ENCODE measurements at places on chromosomes 13 and 19.

DNA sequence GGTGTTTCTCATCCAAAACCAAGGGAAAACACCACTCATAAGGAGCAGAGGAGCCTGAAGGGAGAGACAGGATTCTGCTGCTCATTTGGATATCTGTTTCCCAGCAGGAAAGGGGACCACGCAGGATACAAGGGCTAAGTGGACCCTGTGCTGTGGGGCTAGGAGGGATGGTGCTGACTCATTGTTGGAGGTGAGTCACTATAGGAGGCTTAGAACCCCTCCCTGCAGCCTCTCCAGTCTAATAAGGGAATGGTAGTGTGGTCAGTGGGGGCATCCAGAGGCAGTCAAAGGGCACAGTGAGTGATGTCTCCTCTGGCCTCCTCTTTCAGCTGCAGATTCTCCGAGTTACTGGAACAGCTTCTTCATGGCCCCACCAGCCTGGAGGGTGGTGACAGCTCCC is 442.3 kb downstream of the TUBA3C start:
- no peak for DNase-seq

- DNase-seq: no peak
These were observed 485.3 kb downstream of the SLITRK6 start for GRCh38 chr13:85313761-85314503.

GRCh38 chr13:108249150-108249549 is 20.4 kb upstream of the TNFSF13B start:
- DNase-seq: no peak

DNA sequence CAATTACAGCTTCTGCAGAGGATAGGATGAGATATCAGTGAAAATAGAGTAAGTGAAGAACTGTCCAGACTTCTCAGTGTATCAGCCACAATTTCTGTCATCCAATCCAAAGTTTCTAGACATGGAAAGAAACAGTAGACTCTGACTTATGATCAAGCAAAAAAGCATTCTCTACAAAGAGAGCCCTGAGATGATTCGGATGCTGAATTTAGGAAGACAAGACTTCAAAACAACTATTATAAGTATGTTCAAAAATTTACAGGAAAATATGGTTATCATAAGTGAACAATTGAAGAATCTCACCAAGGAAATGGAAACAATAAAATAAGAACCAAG is 238.2 kb upstream of the IRS2 start:
- no peak for DNase-seq

DNA sequence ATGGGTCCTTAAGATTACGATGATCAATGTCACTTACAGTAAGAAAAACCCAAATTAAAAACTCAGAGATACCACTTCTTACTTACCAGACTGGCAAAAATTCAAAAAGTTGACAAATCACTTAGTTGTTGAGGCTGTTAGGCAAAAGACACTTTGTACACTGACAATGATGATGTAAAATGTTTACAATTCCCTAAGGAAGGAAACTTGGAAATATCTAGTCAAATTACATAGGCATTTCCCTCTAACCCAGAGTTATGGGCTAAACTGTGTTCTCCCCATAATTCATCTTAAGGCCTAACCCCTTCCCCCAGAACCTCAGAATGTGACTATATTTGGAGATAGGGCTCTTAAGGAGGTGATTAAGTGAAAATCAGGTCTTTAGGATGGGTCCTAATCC is 12.0 kb downstream of the TGDS start:
- DNase-seq: no peak

DNA sequence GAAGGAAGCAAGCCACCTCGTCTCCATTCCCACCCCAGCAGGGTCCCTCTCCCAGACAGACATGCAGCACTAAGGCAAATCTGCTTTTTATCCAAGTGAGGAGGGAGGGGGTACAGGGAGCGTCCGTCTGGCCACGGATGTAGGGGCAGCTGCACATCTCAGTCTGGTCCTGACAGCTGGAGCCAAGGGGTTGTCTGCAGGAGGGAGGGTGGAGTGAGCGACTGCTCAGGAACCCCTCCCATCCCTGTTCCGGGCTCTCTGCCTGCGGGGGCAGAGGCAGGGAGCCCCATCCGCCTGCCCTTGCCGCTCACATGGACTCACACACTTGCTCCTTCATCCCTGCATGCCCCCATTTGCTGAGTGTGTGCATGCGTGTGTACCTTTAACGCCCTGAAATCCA is 2.5 kb downstream of the TMEM190 start:
- DNase-seq: no peak

DNA sequence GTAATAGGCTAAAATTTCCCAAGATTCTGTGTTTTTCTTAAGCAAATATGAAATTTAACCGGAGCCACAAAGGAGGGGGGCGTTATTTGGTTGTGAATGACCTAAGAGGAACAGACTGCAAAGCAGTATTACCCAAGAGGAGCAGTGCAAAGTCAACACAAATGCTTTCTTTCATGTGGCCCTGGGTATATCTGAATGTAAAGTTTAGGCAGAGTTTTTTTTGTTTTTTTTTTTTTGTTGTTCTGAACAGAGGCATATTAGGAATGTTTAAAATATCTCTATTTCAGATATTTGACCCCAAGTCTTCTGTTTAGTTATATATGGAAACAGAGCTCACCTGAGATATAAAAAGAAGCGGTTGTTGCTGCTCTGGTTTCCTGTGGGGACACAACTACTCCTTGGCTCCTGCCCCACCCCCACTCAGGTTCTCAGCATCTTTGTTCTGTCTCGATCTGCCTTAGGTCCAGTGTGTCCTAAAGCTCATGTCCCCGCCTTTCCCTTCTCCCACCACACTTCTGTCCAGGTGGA is 220.7 kb downstream of the RFC3 start:
- no peak for DNase-seq

DNA sequence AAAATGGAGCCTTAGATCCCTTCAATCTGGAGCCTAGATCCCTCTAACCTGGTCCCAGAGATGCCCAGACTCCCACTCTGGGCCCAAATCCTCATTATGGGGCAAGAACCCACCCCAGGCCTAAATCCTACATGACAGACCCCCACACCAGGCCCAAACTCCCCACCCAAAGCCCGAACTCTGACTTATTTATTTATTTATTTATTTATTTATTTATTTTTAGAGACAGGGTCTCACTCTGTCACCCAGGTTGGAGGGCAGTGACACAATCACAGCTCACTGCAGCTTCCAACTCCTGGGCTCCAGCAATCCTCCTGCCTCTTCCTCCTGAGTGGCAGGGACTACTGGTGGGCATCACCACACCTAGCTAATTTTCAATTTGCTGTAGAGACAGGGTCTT is 12.0 kb downstream of the FBN3 start:
- no peak for DNase-seq

GRCh38 chr13:50846861-50847475 is 3.5 kb upstream of the DLEU7 start:
- no peak for DNase-seq

GRCh38 chr13:108629181-108629752 is at the start of gene MYO16:
TSS of gene MYO16 (plus strand) at chr13:108629611. CDS start at chr13:108629845, 234 bp downstream.
- no peak for DNase-seq

- no peak for DNase-seq
These were observed 199.7 kb downstream of the GGACT start for GRCh38 chr13:100388923-100389322.

DNA sequence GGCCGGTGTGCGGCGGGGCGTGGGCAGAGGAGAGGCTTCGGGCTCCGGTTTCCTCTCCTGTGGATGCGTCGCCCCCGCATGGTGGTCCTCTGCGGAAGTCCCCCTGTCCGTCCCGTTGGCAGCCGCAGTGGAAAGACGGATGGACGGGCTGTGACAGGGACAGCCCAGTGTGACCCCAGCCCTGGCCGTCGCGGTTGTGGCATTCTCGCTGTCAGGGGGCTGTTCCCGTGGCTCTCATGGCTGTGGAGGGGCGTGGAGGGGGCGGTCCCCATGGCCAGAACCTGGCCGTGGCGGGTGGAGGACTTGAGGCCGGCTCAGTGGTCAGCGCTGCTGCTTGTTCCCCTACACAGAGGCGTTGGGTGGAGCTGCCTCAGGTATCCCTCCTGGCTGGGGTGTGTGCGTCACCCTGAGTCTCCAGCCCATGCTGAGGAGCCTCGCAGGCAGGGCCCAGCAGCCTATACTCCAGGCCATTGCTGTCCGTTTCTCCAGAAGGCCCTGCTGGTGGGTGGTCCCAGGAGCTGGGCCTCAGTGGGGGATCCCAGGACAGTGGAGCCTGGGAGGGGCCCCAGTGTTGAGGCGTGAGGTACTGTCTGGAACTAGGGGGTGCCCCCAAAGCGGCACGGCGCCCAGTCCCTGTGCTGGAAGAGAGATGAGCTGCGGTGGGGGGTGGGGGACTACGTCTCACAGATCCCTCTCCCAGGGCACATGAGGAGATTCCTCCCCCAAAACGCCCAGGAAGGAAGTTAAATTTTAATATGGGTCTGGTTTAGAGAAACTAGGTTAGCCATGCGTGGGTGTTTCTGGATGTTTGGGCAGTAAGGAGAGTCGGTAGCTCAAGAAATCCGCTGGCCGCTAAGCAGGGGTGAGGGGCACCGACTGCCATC is 20.3 kb downstream of the CSNK1G2 start:
- DNase-seq: no peak

DNA sequence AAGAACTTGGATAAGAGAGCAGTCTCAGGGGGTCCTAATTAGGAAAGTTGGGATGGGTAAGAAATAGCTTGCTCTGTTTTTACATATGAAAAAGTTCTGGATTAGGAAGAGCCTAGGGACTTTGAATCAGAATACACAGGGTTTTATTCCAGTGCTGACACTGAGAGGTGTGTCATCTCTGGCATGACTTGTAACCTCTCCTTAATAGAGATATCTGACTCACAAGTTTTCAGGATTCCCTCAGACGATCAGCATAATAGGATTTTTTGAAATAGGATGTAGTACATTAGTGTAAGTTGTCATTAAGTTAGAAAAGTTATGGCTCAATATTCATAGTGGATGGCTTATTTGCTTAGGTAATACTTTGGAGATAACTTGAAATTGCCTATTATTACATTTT is 555.2 kb upstream of the MIR17HG start:
- DNase-seq: no peak

DNA sequence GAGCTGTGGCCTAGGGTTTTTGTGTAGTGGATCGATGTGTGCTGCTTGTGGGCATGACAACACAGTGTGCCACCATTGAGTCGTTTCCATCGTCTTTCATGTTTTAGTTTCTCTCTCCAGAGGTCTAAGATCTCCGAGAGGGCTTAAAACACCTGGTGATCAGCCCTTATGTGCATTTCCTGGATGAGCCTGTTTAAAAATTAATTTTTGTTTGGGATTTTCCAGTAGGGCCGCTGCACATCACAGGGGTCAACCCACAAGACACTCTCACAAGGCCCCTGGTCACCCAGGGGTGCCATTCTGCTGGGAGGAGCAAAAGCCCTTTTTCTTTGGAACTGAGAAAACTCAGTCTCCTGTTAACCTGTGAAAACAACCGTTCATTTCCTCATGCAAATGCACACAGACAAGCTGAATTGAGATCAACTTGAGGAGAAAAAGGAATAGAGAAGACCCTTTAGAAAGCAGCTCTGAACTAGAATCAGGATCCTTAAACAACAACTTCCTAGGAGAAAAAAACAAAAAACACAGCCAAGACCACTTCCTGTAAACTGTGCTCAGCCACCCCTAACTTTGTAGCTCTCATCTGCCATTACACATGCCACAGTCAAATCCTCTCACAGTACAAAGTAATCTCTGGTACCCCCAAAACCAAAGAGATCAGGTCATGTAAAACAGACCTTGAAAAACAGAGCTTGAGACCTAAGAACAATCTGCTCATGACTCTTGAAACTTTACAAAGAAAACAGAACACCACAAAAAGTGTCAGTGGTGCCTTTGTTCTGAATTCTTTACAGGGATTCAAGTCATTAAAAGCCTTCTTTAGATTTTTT is 8.3 kb upstream of the MTRF1 start:
- peak; percentile 22 for DNase-seq

DNA sequence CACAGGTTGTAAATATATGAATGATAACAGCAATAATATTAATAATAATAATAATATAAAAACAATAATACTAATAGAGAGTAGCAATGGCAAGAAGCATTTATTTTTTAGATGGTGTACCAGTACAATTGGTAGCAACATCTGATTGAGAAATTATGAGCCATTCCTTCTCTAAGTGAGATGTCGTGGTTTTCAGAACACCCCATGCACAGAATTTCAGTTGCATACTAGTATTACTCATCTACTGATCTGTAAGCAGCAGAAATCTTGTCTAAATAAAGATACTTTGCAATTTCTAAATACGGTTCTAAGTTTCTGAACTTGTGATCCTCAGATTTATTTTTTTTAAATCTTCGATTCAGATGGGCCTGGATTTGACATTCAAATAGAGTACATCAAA is 788.0 kb upstream of the ATXN8OS start:
- no peak for DNase-seq

DNA sequence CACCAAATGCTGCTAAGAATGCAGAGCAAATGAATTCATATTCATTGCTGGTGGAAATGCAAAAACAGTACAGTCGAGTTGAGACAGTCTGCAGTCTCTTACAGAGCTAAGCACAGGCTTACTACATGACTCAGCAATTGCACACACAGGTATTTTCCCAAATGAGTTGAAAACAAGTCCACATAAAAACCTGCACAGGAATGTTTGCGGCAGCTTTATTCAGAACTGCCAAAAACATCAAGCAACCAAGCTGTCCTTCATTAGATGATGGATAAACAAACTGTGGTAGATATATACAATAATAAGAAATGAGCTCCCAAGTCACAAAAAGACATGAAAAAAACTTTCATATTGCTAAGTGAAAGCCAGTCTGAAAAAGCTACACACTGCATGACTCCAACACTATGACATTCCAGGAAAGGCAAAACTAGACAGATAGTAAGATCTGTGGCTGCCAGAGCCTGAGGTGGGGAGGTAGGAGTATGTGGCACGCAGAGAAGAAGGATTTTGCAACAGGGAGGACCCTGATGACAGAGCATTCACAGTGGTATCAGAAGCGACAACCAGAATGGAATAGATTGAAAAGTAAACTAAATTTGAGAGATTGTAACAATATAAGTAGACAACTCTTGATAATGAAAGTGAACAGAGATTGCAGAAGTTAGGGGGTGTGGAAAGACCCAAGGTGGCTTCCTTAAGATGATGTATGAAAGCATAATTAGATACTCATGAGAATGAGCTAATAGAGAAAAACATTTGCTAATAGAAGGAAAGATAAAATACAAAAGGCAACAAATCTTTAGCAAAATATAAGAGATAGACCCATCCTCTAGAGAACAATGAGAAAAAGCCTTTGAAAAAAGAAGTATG is 52.7 kb downstream of the TSC22D1 start:
- no peak for DNase-seq

- no peak for DNase-seq
These were observed 406.8 kb upstream of the HTR2A start for GRCh38 chr13:47303626-47304025.

GRCh38 chr13:80502359-80502758 is 161.4 kb upstream of the SPRY2 start:
- no peak for DNase-seq

GRCh38 chr13:108212886-108213285 is 2.5 kb downstream of the LIG4 start:
- no peak for DNase-seq
